ENCODE measurements at places on chromosomes 13 and 19.

DNA sequence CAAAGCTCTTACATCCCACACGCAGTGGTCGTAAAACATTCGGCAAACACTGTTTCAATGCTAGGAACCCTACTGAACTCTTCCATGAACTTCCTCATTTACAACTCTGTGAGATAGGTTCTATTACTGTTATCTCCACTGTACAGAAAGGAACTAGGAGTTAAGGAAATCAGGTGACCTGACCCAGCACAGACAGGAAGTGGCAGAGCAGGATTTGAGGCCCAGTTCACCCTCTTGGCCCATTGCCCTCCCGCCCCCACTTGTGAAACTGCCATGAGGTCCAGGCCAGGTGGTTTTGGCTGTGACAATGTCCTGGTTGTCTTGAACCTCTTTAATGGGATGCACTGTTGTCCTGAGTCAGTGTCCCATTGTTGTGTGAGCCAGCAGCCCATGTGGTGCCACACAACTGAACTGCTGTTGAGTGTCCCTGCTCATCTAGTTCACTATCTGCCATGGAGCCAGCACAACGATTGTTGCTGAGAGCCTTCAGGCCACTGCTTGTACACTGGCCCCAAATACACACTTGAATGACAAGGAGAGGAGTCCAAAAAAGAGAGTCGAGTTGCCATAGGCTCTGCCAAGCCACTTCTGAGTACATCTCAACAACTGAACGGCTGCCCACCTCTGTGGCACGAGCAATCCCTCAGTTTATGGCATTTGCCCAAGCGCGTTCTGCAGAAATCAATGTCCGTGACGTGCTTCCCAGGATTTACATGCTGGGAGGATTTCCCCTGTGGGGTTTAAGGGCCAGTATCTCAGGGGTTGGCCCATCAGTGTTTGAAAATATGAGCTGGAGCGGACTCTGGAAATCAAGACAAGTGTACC is 484.6 kb downstream of the TSHZ3 start:
- no peak for DNase-seq

DNA sequence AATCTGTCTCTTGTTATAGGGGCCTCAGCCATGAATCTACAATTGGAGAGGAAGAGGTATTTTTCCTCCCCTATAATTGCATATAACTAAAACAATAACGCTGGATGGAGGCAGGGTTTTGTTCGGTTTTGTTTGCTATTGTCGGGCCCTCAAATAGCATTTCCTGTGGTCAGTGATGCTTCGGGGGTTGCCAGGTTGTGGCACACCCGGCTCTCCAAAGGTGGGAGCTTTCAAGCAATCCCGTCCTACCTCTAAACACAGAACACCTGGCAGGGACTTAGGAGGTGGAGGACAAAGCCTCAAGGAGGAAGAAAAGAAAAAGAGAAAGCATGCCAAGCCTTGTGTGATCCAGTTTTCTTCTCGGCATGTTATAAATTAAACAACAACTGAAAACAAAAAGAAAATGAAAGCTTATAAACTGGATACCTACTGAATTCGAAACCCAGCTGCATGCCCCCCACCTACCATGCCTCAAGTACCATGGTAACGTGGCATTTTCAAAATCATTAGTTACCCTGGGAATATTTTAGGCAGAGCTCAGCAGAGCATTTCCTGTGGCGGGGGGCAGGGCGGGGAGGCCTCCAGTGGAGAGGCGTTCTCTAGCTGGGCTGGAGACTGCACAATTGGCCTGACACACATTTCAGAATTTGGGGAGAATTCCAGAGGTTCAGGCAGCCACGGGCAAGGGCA is 213.8 kb downstream of the DCLK1 start:
- no peak for DNase-seq

GRCh38 chr13:93496985-93497673 is 270.5 kb downstream of the GPC6 start:
- no peak for DNase-seq

GRCh38 chr19:19062454-19063182 is 1.2 kb upstream of the SLC25A42 start:
- DNase-seq = no peak

GRCh38 chr13:65943708-65944107 is 1286.4 kb downstream of the PCDH9 start:
- DNase-seq = no peak

- DNase-seq = no peak
Observed at GRCh38 chr19:1245494-1246264, 2.7 kb upstream of the MIDN start.

DNA sequence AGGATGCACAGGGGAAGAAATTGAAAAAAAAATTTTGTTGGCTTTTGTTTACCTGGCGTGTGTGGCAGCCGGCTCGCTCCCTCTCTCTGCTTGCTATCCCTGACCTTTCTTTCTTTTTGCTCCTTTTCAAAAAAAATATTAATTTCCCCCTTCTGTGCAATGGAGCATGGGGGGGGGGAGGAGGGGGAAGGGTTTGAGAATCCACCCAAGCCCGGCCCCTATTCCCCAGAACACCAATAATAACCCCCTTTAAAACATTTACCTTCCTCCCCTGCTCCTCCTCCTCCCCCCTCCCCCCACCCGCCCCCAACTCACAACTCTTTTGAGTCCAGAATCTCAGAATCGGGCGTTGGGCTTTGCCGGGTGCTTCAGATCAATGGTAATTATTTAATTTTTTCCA is 28.4 kb downstream of the NFIX start:
- no peak for DNase-seq

Data from stimulated activated CD8-positive, alpha-beta memory T cell treated with anti-CD3 and anti-CD28 coated beads, Interleukin-7, amount 100 ng/mL, for 4 hours (primary cell).